ENCODE measurements at places on chromosomes 2 and 18.

DNA sequence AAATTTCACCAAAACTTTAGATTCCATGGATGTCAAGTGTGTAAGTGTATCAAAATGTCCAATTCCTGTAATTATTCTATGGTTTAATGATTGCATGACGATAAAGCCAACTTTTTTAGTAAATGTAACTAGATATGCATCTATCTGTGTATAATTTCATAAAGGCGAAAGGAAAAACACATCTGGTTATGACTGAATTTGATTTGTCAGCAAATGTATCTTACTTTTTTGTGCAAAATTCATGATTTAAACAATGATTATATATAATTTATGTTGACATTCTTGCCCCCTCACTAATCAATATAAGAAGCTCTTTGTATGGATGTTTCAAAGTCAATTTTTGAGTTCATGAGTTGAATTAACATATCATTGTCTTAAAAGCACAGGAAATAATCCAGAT lies 138.5 kb downstream of the KCNJ3 start:
- DNase-seq: no peak

DNA sequence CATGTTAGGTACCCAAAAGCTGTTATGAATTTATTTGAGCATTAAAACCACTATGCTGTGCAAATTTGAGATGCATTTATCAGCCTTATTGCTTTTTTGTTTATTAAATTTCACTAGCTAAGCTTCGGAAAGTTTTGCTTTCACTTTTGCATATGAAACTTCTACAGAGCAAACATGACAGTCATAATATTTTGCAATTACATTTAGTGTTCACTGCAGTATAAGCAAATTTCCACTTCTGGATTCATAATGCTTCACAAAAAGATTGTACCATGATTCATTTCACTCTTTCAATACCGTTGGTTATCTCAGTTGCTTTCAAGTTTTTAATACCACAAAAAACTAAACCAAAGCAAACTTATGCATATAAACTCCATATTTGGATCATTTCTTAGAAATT lies 228.7 kb upstream of the SLC8A1 start:
- no peak for DNase-seq

- DNase-seq: no peak
Observed at GRCh38 chr2:215985257-215985656, 28.1 kb downstream of the MREG start.

- no peak for DNase-seq
Observed at GRCh38 chr18:13175266-13175665, 43.3 kb upstream of the LDLRAD4 start.

- DNase-seq: no peak
Observed at GRCh38 chr18:71437511-71437910, 1106.6 kb downstream of the CBLN2 start.

GRCh38 chr2:119958670-119959268 lies 54.1 kb upstream of the EPB41L5 start:
- DNase-seq: no peak

DNA sequence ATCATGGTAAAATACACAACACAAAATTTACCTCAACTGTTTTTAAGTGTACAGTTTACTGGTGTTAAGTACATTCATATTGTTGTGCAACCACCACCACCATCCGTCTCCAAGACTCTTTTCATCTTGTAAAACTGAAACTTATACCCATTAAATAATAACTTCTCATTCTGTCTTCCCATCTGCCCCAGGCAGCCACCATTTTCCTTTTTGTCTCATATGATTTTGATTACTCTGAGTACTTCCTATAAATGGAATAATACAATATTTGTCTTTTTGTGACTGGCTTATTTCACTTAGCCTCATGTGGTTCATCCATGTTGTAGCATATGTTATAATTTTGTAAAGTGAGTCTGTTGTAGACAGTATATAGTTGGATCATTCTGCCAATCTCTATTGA lies 82.7 kb downstream of the ALMS1 start:
- DNase-seq: no peak

GRCh38 chr2:832635-833034 lies 118.0 kb upstream of the SNTG2 start:
- no peak for DNase-seq

- no peak for DNase-seq
Observed at GRCh38 chr18:673317-673716, 15.9 kb downstream of the TYMS start.

DNA sequence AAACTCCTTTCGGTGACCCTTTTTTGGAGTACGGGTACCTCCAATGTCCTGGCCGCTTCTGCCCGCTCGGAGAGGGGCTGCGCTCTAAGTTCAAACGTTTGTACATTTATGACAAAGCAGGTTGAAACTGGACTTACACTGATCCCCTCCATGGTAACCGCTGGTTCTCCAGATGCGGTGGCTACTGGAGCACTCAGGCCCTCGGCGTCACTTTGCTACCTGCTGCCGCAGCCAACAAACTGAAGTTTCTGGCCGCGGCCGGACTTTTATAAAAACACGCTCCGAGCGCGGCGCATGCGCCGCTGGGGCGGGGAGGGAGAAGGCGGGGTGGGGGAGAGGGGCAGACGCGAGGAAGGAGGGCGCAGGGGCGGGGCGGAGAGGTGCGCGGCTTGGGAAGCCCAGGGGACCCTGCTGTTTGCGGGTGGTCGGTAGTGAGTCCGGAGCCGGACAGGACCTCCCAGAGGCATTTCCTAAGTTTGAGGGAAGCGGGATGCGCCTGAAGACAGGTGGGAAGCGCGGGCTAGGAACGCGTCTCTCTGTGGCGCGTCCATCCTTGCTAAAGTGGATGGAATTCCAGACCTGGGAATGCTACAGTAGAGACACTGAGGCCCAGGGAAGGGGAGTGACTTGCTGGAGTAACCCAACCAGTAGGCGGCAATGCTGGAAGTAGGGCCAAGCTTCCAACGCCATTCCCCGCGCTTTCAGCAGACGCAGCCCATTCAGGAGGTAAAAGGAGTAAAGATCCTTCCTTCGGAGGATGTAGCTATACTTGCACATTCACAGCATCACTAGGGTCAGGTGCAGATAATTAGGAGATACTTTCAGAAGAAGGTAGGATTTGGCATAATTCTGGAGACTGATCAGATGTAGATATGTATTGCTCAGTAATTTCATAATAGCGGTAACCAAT lies at the start of gene CXCR4:
TSS of gene CXCR4 (minus strand) at position 241 of the 910 bp plus-strand sequence. CDS start at position 152, 89 bp downstream.
- DNase-seq: peak; percentile 86

DNA sequence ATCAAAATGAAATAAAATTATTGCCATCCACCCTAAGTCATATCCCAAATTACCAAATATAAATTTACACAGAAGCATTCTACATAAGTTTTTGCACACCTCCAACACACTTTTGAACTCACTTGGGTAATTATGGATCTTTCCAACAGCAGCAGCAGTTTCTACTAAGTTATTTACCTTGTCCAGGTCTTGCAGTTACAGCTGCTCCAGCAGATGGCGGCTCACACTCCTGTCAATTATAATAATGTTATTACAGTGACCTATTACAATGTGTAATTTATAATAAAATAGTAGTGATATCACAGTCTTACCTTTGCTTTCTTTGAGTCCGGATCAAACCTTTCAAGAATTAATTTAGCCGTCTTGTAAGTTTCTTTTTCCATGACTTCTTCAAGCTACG lies 37.9 kb downstream of the LNPK start:
- peak; percentile 17 for DNase-seq

DNA sequence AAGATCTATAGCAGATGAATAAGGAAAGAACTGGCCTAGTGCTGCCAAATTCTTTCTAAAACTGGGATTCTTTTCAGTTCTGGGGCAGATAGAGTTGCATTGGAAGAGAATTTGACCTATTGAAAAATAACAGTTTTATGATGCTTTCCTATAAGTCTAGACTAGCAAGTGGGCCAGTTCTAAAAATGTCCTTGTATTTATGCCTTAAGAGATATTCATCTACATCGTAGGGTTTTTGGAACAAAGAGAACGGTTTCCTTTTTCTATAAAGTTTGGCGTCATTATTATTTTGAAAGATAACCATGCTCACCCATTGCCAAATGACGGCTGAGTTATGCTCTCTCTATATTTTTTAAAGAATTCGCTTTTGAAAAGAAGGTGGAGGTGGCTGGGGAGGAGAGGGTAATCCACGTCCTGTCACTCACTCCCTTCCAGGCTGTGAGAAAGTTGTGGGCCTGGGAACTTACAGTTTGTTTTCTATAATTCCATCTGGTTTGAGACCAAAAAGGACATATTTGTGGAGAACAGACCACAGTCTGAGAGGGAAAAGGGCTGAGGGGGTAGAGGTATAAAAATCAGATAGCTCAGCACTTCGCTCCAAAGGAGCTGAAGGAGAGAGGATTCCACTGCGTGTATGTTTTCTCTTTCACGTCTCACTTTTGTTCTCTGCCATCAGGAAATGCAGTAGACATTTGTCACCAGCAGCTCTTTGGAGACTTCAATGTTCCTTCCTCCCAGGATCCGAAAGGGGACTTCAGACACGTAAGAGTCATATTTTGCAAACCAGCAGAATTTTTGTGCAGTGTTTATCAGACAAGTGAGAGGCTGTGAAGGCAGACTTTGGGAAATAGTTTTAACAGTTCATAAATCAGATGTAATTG lies 281.9 kb upstream of the FN1 start:
- DNase-seq: no peak

- DNase-seq: no peak
Observed at GRCh38 chr2:174157053-174157452, 91.3 kb downstream of the OLA1 start.
